ENCODE measurements at places on chromosomes 1 and 21.

DNA sequence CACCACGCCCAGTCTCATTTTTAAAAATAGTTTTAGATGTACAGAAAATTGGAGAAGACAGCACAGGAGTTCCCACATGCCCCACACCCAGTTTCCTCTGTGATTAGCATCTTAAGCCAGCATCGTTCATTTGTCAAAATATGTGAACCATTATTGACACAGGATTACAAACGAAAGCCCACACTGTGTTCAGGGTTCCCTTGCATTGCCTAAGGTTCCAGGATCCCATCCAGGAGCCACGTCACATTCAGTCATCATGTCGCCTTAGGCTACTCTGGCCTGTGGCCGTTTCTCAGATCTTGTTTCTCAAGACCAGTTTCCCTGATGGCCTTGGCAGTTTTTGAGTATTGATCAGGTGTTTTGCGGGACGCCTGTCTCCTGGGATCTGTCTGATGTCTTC, 34.7 kb upstream of the TNFRSF1B start:
- DNase-seq, result no peak

DNA sequence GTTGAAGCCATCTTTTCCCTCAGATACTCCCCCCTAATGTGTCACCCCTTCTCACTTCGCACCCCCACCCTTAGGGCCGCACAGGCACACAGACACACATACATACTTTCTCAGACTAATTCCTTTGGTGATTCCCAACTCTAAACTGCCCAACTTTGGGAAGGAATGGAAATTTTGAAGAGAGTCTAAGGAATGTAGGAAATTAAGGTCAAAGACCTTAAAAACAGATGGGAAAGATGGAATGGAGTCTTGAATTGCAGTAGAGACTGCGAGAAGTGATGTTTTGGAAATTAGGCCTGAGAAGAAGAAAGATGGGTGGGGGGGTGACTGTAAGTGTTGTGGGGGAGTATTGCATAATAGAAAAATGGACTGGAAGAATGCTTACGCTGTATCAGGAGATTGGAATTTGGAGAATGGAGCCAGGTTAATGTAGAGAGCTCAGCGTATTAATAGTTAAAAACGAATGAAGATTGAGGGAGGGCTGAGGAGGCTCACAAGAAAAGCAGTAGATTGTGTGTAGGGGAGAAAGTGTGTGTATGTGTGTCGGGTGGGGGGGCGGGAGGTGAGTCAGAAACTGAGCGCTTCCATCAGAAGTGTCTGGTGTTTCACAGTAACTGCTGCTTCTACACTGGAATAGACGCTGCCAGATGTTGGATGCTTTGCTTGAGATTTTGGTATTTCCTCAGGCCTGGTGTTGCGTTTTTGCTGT, 1.7 kb downstream of the PIP5K1A start:
- DNase-seq, result no peak

DNA sequence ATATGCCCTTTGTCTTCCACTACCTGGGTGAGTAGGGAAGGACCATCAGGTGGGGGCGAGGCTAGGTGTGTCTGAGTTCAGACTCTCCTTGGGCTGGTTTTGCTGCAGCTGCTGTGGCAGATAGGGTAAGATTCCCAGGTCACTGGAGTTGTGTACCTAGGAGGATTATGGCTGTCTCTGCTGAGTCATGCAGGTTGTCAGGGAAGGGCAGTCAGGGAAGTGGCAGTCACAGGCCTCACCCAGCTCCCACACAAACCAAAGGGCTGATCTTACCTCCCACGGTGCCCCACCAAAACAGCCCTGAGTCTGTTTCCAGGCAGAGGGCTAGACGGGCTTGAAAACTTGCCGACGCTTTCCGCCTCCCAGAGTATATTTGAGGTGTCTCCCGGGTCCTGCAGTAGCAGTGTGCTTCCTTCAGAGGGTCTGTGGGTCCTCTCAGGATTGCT, 201.6 kb upstream of the PLXNA2 start:
- no peak for DNase-seq

DNA sequence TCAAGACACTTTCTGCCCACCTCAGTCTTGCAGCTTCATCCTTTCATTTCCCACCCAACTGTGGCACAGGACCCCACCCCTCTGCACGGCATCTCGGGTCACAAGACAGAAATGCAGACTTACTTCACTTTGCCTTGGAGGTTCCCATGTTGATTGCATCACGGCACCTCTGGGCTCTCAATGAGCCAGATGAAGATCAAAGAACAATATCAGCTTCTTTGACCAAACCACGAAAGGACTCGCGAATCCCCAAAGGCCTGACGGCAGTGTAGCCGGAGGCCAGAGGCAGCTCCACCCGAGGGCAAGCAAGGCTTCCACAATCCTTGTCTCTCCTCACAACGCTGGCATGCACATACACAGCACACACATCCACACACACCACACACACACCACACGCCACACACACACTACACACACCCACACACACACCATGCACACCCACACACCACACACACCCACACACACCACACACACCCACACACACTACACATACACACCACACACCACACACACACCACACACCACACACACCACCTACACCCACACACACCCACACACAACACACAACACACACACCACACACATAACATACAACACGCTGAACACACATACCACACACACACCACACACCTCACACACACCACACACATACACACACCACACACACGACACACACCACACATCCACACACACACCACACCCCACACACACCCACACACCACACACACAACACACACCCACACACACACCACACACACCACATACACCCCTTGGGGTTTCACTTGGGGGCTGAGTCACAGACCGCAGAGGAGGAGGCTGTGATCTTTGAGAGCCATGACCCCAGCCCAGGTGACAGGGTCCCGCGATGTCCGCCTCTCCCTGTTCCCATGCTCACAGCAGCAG, 35.8 kb downstream of the UBASH3A start:
- no peak for DNase-seq

- DNase-seq, result no peak
These were observed 2.3 kb downstream of the MTMR11 start for GRCh38 chr1:149934356-149934755.

GRCh38 chr1:194419721-194420120, 1233.3 kb upstream of the B3GALT2 start:
- no peak for DNase-seq

GRCh38 chr21:15333136-15333710, 268.4 kb upstream of the NRIP1 start:
- no peak for DNase-seq

DNA sequence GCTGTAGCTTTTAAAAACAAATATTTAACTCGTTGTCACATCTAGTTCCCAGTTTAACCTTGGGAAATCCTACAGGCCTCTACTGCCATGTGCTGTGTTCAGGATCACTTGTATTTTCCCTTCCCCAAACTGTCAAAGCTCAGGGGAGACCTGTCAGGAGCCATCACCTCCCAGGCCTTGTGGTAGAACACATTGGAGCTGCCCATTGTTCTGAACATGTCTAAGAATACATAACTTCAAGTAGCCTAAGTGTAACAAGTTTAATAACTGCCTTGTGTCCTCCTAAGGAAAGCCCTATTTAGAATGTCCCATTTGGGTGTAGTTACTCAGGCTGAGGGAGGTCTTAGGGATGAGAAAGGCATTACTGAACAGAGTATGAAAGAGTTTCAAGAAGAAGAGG, 28.6 kb upstream of the PIGC start:
- no peak for DNase-seq

DNA sequence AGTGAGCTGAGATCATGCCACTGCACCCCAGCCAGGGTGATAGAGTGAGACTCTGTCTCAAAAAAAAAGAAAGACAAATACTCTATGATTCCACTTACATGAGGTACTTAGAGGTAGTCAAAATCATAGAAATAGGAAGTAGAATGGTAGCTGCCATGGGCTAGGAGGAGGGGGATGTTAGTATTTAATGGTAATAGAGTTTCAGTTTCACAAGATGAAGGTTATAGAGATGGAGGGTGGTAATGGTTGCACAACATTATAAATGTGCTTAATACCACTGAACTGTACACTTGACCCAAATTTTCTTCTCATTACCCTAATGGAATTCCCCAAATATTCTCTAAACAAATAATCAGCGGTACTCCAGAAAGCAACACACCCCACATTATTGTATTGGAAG, 12.8 kb downstream of the EIF2B3 start:
- DNase-seq, result no peak

DNA sequence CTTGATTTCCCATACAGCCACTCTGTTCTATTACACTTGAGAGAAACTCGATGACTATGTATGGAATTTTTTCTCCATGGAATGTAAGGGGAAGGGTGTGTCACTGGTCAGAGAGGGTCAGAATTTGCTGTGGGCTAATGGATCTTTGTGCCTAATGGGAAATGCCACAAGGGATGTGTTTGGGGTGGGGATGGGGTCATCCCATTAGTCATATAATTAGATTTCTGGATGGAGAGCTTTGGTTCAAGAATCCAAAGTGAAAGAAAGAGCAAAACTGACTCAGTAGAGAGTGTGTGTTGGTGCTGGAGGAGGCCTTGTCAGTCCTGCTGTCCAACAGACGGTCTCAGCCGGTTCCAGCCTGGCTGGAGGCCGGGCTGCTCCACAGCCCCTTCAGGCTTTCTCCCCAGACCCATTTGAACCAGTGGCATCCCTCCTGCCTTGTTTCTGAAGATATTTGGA, 86.4 kb downstream of the LAMC2 start:
- DNase-seq, result no peak

GRCh38 chr1:9385801-9386573, 93.3 kb downstream of the SPSB1 start:
- no peak for DNase-seq

GRCh38 chr1:46687093-46687659, 15.5 kb downstream of the TEX38 start:
- peak; percentile 68 for DNase-seq

- DNase-seq, result no peak
These were observed 14.1 kb downstream of the CDA start for GRCh38 chr1:20602851-20603450.

GRCh38 chr1:62462370-62462769, 25.5 kb downstream of the USP1 start:
- DNase-seq, result no peak

DNA sequence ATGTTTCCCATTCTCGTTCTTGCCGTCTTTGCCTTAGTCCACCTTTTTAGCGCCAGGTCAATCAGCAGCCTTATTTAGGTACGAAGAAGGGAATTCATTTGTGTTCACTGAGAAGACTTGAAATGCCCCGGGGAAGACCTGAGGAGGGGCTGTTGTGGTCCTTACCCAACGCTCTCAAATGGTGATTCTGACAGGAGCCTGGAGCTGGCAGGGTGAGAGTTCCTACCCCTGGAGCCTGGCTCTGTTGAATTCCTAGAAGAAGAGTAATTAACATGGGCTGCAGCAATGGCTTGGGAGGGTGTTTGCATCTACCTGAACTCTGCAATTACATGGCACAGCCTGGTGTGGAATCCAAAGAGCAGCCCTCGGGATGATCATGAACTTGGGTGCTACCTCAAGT, 76.9 kb upstream of the DSCAM start:
- DNase-seq, result no peak

- no peak for DNase-seq
These were observed 155.1 kb downstream of the COP1 start for GRCh38 chr1:176051902-176052518.

DNA sequence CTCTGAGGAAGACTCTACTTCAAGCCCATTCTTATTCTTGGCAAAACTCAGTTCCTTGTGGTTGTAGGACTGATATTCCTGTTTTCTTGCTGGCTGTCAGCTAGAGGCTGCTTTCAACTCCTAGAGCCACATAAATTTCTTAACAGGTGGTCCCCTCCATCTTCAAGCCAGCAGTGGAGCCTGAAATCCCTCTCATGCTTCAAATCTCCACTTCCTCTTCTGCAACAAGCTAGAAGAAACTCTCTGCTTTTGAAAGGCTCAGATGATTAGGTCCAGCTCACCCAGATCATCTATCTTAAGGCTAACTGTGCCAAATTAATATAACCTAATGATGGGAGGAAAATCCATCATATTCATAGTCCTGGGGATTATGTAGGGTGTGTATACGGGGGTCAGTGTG, 43.2 kb upstream of the CD34 start:
- DNase-seq, result no peak

DNA sequence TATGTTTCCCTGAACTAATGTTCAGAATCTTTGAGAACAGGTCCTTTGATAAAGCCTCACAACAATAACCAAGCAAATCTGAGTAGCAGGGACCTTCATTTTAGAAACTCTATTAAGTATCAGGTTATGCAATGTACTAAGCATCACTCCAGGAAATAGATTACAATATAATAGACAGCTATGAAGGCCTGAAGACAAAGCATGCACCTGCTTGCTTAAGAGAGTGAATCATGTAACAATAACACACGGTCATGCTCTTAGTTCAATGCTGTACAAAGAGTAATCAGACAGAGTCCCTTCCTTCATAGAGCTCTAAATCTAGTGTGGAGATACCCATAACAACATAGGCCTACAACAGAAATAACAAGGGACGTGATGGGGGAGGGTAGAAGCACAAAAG, 8.1 kb upstream of the CMPK1 start:
- DNase-seq, result no peak

DNA sequence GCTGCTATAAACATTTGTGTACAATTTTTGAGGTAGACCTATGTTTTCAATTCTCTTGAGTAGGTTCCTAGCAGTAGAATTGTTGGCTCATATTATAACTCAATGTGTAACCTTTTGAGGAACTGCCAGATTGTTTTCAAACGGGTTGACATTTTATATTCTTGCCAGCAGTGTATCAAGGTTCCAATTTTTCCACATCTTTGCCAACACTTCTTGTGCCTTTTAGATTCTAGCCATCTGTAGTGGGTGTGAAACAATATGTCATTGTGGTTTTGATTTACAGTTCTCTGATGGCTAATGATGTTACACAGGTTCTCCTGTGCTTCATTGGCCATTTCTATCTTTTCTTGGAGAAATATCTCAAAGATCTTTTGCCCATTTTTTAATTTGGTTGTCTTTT, 36.4 kb downstream of the MAP3K7CL start:
- DNase-seq, result no peak

DNA sequence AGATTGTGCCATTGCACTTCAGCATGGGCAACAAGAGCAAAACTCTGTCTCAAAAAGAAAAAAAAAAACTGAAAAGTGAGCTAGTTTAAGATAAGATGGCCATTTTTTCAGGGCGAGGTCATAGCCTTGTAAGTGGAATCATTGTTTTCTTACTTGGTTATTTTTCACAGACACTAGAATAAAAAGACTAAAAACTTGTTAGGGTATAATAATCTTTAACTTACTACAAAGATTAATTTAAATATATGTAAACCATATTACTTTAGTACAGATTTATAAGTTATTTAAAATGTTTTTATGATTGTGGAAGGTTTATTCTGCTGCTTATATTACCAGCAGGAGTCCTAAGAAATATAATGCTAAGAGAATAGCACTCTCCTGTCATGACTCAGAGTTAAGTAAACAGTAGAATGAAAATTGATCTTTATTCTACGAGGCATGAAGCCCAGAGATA, 23.5 kb downstream of the ANGPTL1 start:
- DNase-seq, result no peak

DNA sequence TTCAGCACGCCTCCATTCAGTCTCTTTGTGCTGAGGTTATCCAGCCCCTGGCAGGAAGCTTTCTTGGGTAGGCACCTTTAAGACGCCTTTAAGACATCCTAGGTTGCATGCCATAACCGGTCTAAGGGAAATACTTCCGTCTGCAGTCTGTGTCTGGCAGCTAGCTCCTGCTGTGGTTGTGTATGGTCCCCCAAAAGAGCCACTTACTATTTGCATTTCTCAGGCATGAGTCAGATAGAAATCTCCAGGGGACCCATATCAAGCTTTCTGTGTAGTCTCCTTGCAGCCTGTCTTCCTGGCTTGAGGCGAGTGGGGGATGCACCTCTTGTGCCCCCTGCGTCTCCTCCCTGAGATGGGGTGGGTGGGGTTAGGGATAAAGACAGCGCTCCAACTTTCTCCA, 10.0 kb upstream of the RYR2 start:
- DNase-seq, result no peak

- DNase-seq, result no peak
These were observed 45.9 kb downstream of the SAMD13 start for GRCh38 chr1:84347271-84347931.
